ENCODE measurements at places on chromosomes 4 and X.

GRCh38 chrX:72540318-72540717 lies 32.3 kb downstream of the HDAC8 start:
- no peak for DNase-seq

DNA sequence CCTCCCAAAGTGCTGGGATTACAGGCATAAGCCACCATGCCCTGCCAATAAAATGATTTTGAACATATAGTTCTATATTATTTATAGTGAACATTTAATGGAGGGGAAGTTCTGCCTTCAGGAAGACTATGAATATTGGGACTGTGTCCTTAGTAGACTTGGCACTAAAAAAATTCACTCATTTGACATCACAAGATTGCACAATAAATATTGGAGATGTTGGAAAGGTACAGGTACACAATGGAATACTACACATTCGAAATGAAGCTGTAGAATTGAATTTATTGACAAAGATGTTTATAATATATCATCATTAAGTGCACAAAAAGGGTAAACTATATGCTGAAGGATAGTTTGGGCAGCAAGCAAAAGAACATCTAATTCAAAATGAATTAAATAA lies 13.0 kb upstream of the TMPRSS11E start:
- no peak for DNase-seq

GRCh38 chr4:73836373-73837279 lies at the start of gene CXCL6:
Gene CXCL6, plus strand, starts transcription at chr4:73836678. Its CDS starts 73 bp downstream, at chr4:73836751.
- no peak for DNase-seq

GRCh38 chr4:158443731-158444130 lies 78.0 kb upstream of the RXFP1 start:
- DNase-seq, result no peak

GRCh38 chr4:176840166-176840565 lies 47.4 kb upstream of the VEGFC start:
- no peak for DNase-seq

DNA sequence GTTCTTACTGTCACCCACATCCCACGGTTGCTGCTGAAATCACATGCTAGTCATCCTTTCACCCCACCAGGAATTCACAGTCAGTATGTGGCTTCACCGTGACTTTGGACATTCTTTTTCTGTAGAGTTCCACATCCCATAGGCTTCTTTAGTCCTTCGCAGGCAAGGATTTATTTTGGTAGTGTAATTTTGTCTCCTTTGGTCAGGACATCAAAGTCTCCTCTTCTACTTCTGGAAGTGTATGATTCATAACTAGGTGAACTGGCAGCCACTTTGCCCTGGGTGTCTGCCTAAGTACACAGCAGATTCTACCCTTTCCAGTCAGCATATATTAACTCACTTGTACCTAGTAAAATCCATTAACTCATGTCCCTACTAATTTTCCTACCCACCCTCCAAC lies 38.3 kb upstream of the MMAA start:
- no peak for DNase-seq

DNA sequence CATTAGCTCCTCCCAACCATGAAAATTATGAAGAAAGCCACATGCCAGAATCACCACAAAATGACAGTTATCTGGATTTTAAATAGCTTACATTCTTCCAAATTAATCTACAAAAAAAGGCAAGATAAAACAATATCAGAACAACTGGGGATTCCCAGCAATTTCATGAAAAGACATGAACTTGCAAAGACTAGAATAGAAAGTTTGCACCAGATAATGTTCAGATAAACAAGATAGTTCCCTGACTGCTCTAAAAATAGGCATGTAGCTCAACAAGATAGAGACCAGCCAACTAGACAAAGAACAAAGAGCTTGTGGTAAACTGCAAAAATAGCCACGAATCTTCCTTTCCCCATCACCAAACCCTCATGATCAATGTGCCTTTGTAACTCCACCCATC lies 30.3 kb upstream of the DDX53 start:
- no peak for DNase-seq

DNA sequence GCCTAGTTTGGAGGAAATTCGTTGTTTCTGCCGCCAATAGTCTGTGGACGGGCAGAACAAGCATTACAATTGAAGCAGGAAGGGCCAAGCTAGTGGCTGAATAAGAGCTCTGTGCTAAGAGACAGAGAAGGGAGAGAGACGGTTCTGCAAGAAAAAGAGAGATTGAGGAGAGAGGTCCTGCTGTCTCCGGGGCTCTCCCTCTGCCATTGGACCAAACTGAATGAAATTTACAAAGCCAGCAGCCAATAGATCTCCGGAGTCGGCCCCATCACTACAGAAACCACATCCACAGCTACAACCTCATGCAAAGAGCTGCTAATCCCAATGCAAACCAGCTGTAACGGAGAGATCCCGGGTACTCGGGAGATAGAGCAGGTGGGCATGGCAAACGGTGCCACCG lies at the start of gene NLGN4X:
NLGN4X (minus strand) TSS at position 148 of the 400 bp plus-strand sequence. CDS start 77,401 bp downstream, outside the sequence.
- DNase-seq, result no peak

- no peak for DNase-seq
These were observed 369.4 kb upstream of the NDST3 start for GRCh38 chr4:117664706-117665444.

DNA sequence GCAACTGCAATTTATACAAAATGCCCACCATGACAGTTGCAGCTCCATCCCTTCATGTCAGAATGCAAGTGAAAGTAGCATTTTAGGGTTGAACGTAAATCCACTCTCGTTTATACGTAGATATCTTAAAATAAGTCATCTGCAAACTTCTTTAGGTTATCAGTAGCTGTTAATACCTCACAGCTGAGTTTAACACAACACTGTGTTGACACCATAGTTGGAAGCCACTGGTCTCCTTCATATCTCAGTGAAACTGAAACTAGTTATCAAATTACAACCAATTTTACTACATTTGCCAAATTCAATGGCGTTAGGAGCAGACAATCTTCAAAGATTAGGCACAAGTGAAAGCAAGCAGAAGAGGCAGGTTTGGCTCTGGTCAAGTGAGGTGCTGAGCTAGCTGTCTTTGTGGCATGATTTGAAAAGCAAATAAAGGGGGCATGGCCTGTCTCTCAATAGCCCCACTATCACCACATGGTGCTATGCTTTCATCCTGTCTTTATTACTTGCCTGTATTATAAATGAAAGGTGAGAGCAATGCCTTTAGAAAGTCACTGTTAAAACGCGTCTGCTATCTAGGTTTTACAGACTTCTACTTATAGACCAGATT lies 12.3 kb downstream of the PPP3CA start:
- no peak for DNase-seq

- no peak for DNase-seq
These were observed 80.0 kb downstream of the FAT1 start for GRCh38 chr4:186643501-186644310.

DNA sequence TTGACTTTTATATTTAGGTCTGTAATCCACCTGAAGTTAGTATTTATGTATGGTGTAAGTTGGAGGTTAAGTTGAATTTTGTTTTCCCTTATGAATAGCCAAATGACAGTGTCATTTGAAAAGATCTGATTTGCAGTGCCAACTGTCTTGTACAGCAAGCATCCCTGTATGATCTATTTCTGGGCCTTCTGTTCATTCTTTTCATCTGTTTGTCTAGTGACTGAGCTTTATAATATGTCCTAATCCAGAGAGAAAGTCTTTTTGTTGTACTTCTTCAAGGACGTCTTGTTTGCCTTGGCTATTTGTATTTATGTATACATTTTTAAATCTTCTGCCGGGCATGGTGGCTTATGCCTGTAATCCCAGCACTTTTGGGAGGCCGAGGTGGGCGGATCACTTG lies 39.6 kb downstream of the CDKL5 start:
- no peak for DNase-seq

GRCh38 chrX:103066606-103067005 lies 2.6 kb upstream of the BEX1 start:
- no peak for DNase-seq

GRCh38 chr4:179563741-179564140 lies 2121.5 kb upstream of the AGA start:
- DNase-seq, result no peak

GRCh38 chr4:83125738-83126141 lies 11.2 kb upstream of the PLAC8 start:
- peak; percentile 23 for DNase-seq

GRCh38 chrX:18047491-18047890 lies 173.2 kb downstream of the BEND2 start:
- DNase-seq, result no peak

- DNase-seq, result no peak
These were observed 16.1 kb upstream of the CRMP1 start for GRCh38 chr4:5908876-5909427.

- DNase-seq, result no peak
These were observed 71.5 kb upstream of the HPRT1 start for GRCh38 chrX:134388161-134389109.

- DNase-seq, result no peak
These were observed 232.3 kb upstream of the CPEB2 start for GRCh38 chr4:14769993-14770392.

DNA sequence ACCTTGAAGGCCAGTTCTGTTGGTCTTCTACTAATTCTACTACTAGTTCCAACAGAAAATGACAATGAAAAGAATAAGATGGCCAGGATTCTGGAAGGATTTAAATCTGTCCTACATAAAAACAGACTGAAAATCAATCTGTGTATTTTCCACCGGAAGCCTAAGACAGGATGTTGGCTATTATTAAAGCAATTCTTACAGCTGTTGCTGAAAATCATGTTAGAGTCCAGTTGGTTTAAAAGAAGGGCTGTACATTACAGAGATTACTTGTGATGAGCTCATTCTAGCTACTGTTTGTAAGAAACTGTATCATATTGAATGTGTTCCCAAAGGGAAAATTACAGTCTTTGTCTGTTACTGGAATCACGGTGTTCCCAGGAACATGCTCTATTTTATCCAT lies 54.8 kb upstream of the MAGEB16 start:
- no peak for DNase-seq

Measured in effector CD4-positive, alpha-beta T cell (primary cell).